ENCODE measurements at places on chromosomes 6 and 20.
A peak's percentile ranks its signal among the peaks of the same experiment; 100 is the strongest.

GRCh38 chr6:77231438-77232305 lies 231.6 kb downstream of the HTR1B start:
- peak; percentile 15 for DNase-seq

GRCh38 chr6:169452117-169452868 lies 198.6 kb upstream of the THBS2 start:
- DNase-seq = no peak

DNA sequence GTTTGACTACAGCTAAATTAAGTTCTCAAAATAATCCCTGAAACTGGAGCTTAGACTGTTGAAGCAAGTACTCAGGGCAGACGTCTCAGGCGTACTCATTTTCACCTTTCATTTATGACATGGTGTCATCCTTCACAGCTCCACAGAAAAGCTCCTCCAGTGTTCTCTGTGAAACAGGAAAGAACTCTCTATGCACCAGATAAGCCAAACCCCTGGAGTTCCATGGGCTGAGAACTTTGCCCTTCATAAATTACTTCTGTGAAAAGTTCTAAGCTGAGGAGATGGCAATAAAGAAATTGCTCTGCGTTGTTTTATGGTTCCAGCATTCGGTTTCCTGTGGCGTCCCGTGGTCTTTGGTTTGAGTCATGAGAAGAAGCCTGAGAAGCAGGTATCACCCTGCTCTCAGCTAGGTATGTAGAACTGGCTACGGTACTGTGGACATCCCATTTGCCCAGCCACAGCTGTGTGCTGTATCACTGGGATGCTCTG lies 20.2 kb upstream of the RREB1 start:
- no peak for DNase-seq

GRCh38 chr6:150651808-150652470 lies 52.3 kb downstream of the PLEKHG1 start:
- no peak for DNase-seq

GRCh38 chr6:138196122-138196738 lies 22.1 kb downstream of the PBOV1 start:
- no peak for DNase-seq

DNA sequence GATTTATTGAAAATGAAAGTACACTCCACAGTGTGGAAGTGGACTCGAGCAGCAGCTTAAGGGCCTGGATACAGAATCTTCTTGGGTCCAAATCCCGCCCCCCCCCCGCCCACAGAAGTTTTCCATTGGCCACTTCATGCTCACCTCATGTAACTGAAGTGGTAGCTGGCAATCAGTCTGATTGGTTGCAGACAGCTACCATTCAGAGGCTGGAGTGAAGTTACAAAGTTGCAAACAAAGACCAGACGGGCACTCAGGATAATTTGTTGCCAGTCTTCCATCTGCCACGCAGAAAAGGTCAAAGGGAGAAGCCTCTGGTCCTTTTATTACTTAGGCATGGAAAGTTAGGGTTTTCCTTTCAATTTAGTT lies 25.8 kb upstream of the FABP7 start:
- no peak for DNase-seq

DNA sequence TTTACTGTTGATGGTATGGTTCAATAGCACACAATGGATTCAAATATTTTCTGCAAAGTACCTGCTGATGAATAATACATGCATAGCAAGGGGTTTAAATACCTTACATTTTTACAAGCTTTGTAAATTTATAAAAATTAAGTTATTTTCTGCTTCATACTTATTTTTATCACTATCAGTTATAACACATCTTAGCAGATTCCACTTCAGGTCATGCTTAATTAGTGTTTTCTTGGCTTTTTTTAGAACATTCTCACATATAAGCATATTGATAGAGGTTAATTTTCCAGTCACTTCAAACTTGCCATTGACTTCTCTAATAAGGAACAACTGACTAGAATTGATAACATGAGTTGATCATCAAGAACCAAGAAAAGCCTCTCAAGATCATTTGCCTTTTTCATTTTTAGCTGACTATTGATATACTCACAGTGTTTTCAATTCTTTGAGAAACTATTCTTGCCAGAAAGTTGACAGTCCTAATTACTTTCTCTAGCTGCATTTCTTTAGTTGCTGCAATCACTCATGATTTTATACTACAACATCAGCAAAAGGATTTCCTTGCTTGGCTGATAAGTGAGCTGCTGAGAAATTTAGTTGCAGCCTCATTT lies 25.8 kb downstream of the PTCHD4 start:
- no peak for DNase-seq

GRCh38 chr6:21115111-21115510 lies 478.4 kb upstream of the SOX4 start:
- DNase-seq = peak; percentile 83

DNA sequence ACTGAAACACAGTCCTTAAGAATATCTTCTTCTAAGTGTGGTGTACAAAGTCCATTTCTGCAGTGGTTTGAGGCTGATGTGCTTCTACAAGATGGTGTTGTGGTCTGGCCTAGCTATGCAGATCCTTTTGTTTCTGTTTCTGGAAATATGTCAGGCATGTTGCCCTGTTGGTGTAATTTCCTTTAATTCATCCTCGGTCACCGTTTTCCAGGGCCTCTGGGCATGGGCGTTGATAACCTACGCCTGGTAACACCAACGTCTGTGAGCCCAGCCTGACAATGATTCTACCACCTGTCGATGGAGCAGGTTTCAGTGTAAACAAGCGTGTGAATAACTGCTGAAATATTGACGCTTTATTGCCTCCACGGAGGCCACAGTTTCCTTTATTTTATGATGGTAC lies 33.3 kb upstream of the AFDN start:
- no peak for DNase-seq

GRCh38 chr6:22670605-22671004 lies 101.2 kb downstream of the HDGFL1 start:
- DNase-seq = no peak

DNA sequence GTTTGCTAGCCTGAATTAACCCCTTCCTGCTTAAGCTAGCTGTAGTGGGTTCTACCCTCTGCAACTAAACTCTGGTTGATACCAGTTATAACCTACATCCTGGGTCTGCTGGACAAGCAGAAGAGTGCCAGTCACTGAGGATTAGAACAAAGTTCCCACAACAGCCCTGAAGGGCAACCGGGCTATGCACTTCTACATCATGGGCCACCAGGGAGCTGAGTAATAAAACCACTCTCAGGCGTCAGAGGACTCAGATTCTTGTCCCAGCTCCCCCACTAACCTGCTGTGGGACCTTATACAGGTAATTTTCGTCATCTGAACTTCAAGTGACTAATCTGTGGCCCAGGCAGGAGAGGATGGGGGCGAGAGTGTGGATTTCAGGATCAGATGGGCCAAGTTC lies 56.8 kb downstream of the EYA2 start:
- DNase-seq = no peak

- DNase-seq = no peak
Measured at GRCh38 chr6:87574237-87574804, 15.5 kb downstream of the RARS2 start.

DNA sequence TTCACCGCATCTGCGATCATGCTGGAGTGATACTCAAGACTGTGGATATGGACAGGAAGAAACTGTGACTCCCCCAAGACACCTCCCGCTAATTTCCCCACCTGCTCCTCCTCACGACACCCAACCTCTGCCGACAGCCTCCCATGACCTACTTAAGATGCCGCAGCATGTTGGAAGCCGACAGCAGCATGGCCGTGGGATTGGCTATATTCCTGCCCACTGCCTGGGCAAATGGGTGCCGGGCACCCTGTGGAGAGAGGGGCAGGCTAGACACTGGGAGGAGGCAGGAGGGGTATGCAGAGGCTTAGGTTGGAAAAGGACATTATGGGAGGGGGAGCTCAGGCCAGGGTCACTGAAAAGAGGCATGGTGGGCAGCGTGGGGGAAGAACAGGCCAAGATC lies 4.5 kb downstream of the IDH3B start:
- no peak for DNase-seq

GRCh38 chr6:34104186-34104585 lies 41.7 kb downstream of the GRM4 start:
- no peak for DNase-seq

GRCh38 chr6:105321207-105321606 lies 81.7 kb downstream of the PREP start:
- DNase-seq = no peak

GRCh38 chr6:109507490-109508072 lies 24.6 kb upstream of the ZBTB24 start:
- DNase-seq = no peak

- no peak for DNase-seq
Measured at GRCh38 chr20:31758521-31758920, 19.4 kb downstream of the TPX2 start.

- no peak for DNase-seq
Measured at GRCh38 chr20:20501128-20501527, 133.2 kb downstream of the INSM1 start.

- DNase-seq = no peak
Measured at GRCh38 chr6:14986370-14986769, 259.5 kb upstream of the JARID2 start.

- DNase-seq = no peak
Measured at GRCh38 chr20:5172903-5173463, 46.2 kb downstream of the CDS2 start.

All from cardiac muscle cell (in vitro differentiated cells and primary cell).